Activated T-helper 9 cell treated with anti-CD3 and anti-CD28 coated beads, Interleukin-2, amount 50 U/mL, for 16 hours (primary cell): ENCODE measurements at places on chromosomes 4 and X.

DNA sequence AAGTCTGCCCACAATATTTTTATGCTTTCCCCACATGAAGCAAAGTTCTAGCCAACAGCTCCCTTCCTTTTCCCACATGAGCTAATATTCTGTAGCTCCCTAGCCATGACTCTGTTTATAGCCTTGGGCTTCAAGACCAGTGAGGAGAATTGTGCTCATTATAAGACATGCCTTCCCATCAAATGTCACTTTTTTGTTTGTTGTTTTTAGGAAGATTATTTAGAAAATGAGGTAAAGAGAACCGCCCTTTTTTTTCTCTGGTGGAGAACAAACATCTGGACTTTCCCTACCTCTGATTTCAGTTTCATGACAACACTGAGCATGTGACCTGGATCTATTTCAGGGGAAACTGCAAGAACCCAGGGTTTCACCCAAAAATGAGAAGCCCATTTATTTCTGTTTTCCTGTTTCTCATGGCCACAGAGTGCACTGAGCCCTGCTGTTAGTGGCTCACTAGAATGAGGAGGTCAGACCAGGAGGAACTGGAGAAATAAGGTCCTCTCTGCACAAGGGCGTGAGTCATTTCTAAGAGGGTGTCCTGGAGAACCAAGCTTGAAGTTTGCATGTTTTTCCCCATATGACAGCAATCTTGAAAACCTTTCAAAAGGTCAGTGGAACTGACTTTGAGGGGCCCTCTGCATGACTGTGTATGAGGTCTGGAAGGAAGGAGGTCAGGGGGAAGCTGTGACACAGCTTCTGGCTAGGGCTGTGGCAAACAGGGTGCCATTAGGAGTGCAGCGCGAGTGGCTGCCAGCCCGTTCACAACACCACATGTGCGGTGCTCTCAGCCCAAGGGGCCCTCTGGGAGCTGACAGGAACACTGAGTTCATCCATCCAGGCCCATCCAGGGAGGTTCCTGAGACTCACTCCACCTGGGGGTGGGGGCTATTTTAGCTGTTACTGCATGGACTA lies 55.2 kb downstream of the CHST7 start:
- DNase-seq, result no peak

- DNase-seq, result no peak
These were observed 39.3 kb downstream of the SYNPO2 start for GRCh38 chr4:118927974-118928373.

- peak; percentile 29 for DNase-seq
These were observed 882 bp downstream of the MRFAP1 start for GRCh38 chr4:6641164-6641970.

DNA sequence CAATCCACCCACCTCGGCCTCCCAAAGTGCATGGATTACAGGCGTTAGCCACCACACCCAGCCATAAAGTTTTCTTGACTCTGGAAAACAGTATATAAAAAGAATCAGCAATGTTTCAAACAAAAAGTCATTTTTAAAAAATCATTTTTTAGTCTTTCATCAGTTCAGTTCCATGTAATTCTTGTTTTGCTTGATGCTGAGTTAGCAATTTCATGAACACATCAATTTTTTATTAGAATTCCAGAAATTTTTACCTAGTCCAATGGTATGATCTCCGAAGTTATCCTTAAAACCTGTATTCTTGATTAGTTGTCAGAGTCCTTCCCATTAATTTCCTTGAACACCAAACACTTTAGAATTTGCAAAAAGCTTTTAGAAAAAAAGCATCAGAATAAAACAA lies 56.8 kb downstream of the RCHY1 start:
- no peak for DNase-seq

DNA sequence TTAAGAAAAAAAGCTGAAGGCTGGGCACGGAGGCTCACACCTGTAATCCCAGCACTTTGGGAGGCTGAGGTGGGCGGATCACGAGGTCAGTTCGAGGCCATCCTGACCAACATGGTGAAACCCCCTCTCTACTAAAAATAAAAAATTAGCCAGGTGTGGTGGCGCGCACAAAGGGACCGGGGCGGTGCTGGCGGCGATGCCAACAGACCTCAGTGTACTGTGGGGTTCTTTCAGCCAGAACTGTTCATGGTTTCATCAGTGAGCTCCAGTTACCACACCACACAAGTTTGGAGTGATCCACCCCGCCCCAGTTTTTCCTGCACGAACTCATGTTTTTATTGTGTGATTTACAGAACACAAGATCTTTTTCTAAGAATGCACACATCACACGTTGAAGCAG lies 21.2 kb upstream of the IRAK1 start:
- DNase-seq, result no peak
